ENCODE measurements at places on chromosomes 6 and 20.

GRCh38 chr20:25090492-25091429 lies 8.8 kb upstream of the VSX1 start:
- DNase-seq, result no peak

DNA sequence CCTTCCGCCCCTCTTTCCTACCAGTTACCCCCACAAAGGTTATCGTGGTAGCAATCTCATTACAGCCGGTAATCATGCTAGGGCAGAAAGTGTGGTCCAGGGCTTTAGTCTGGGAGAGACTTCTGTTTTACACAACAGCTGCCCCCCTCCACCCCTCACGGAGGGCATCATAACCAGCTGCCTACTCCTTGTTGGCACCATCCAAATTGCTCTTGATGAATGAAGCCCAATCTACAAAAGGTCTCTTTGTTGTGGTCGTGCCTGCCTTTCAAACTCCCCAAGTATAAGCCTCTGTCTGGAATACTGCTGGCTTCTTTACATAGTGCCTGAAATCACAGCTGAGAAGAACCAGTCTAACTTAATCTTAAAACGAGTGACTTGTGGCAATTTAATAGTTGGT lies 157.9 kb downstream of the INSM1 start:
- no peak for DNase-seq

DNA sequence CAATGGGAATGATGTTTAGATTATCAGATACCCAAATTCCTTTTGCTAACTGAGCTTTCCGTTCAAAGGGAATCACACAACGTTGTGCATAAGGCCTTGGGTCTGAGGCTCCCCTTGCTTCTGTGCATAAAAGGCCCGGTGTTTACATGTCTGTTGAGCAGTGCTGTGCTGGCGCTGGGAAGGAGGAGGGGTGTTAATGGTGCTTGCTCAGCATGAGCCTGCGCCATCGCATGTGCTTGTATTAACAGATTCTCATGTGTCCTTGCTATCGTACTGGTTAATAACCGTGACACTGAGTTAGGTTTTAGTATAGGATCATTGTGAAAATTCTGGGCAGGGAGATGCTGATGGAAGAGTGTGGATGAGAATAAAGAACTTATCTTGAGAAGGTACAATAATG lies 62.3 kb upstream of the TRAF3IP2 start:
- DNase-seq, result no peak

GRCh38 chr6:133681891-133682290 lies 207.0 kb upstream of the TCF21 start:
- no peak for DNase-seq

GRCh38 chr20:19112828-19113227 lies 99.6 kb upstream of the SLC24A3 start:
- no peak for DNase-seq

- peak; percentile 36 for DNase-seq
Measured at GRCh38 chr20:37880726-37881591, 22.0 kb upstream of the VSTM2L start.
